ENCODE measurements at places on chromosomes 5 and 9.

GRCh38 chr5:16147179-16147900 is 32.3 kb downstream of the MARCHF11 start:
- DNase-seq: no peak

DNA sequence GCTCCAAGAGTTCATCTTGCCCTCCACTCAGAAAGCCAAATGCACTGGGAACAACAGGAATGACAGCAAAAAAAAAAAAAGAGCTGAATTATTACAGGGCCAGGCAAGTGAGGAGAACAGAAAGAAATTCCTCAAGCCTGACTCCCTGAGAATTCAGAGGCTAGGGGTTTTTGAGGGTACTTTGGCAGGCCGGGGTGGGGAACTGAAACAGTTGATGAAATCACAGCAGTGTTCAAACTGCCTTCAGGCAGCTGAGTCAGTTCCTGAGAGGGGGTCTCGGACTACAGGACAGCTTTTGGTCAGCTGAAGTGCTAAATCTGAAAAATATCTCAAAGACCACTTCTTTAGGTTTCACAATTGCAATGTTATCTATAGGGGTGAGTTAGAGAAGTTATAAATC is 419.4 kb downstream of the SEMA5A start:
- DNase-seq: no peak

DNA sequence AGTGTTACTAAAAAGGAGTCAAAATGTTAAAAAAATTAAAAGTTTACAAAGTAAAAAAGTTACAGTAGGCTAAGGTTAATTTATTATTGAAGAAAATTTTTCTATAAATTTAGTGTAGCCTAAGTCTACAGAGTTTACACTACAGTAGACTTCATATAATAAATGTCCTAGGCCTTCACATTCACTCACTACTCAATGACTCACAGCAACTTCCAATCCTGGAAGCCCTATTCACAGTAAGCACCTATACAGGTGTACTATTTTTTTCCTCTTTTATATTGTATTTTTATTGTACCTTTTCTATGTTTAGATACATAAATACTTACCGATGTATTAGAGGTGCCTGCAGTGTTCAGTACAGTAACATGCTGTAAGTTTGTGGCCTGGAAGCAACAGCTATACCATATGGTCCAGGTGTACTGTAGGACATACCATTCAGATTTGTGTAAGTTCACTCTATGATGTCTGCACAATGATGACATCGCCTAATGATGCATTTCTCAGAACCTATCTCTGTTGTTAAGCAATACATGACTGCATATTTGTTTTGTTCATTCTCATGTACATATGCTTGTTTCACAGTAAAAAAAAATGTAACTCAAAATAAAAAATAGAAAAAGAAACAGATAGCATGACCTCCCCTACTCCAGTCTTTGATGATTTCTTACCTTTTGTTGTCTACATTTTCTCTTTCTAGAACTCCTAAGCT is 64.7 kb downstream of the NR3C1 start:
- DNase-seq: no peak

- no peak for DNase-seq
Observed at GRCh38 chr5:60447488-60447920, 252.5 kb downstream of the DEPDC1B start.

GRCh38 chr5:39396843-39397242 is 27.9 kb downstream of the DAB2 start:
- DNase-seq: no peak

DNA sequence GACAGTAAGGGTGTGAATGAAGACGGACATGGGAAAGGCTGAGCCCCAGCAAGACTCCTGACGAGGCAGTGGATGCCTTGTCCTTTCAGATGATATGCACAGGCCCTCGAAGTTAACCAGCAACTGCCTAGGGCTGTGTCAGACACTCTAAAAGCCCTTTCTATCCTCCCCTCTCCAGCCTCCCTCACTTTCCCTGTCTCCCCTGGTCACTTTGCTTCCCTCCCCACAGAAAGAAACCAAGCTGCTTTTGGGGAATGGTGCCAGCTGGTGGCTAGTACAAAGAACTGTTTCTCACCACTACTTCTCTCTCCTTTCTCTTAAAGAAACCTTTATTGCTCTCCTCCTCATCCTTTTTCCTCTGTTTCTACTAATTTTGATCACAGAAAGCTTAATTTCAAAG is 21.4 kb downstream of the LHFPL2 start:
- DNase-seq: no peak

DNA sequence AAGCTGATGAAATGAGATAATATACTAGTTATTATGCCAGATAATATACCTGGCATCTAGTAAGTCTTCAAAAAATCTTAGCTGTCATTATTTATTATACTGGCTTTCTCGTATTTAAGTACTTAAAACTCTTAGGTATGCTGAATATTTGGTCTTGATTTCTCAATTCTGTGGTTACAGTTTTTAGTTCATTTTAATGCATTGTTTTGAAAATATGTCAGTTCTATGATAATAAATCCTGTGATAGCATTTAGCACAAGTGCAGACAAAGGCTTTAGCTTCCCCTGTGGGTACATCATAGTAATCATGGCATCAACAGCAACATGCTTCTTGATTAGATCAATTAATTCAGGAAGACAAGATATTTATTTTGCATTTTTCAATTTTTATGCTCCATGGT is 133.0 kb downstream of the SMC2 start:
- DNase-seq: no peak

GRCh38 chr5:168096525-168096924 is 194.9 kb upstream of the WWC1 start:
- no peak for DNase-seq

DNA sequence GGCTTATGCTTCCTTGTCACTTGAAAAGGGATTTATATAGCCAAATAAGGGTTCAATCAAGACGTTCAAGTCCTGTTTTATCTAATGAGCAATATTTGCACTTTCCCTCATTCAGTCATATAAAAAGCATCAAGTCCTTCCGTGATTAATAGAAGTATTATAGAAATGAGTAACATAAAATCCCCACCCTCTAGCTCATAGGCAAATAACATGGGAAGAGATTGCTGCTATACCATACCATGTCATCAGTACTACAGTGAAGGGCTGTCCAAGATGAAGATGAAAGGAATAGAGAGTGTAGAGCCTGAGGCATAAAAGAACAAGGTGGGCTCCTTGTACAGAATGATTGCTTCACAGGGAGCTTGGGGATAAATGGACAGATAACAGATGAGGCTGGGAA is 20.4 kb upstream of the PAPPA start:
- DNase-seq: no peak

DNA sequence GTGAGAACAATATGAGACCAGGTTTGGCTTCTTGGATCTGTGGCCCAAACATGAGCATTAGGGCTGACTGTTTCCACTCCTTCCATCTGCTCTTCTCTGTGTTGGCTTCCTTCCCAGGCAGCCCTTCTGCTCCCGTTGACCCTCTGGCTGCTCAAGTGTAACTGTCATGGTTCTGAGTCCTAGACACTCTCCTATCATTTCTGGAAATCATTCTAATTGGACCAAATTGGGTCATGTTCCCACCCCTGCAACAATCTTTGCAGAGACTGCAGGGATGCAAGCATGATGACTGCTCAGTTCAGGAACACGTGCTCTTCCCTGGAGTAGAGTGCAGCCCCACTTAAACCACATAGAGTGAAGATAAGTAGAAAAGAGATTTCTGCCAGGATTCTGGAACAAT is 741.4 kb downstream of the TAF11L14 start:
- DNase-seq: no peak

- DNase-seq: no peak
Observed at GRCh38 chr5:90494043-90494442, 19.4 kb downstream of the POLR3G start.

DNA sequence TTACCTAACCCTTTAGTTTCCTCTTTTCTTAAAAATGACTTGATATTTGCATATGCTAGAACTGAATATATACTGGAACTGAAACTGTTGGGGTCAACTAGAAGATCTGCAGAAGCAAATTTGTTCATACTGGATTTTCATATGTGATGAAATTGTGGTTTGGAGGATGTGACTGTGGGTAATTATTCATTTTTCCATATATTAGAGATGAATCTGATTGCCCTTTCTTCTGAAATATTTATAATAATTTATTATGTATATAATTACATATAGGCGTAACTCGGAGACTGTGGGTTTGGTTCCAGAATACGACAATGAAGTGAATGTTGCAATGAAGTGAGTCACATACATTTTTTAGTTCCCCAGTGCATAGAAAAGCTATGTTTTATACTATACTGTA is 149.1 kb downstream of the ATP10B start:
- DNase-seq: no peak

DNA sequence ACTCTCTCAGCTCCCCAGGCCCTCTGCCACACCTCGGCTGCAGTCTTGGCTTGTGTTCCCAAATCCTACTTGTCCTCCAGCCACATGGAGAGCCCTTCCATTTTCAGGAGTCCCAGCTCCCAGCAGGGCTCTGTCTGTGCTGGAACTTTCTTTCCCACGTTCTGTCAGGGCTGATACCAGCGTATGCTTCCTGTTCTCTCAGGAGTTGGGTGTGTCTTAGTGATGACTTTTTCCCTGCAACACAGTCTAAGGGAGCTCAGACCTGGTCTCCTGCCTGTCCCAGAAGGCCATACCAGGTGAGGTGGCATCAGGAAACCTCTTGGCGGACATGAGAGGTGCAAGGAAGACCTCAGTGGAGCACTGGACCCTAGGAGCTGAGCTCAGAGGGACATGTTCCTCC is 226.5 kb downstream of the HSPA4 start:
- DNase-seq: no peak

DNA sequence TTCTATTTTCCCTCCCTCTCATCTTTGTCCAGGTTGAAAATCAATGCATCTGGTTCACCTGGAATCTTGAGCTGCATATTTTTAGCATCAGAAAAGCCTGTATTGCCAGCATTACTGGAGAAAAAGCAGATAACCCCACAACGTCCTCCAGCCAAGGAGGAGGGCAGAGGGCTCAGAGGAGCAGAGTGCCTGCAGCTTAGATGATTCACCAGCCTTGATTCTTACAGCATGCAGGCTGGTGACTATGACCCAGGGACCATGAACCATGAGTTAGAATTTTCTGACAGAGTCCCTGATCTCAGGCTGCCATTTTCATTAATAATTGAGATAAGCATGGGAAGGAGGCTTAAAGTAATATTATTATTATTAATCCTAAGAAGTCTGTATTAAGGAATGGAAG is 278.2 kb downstream of the BRINP1 start:
- no peak for DNase-seq

DNA sequence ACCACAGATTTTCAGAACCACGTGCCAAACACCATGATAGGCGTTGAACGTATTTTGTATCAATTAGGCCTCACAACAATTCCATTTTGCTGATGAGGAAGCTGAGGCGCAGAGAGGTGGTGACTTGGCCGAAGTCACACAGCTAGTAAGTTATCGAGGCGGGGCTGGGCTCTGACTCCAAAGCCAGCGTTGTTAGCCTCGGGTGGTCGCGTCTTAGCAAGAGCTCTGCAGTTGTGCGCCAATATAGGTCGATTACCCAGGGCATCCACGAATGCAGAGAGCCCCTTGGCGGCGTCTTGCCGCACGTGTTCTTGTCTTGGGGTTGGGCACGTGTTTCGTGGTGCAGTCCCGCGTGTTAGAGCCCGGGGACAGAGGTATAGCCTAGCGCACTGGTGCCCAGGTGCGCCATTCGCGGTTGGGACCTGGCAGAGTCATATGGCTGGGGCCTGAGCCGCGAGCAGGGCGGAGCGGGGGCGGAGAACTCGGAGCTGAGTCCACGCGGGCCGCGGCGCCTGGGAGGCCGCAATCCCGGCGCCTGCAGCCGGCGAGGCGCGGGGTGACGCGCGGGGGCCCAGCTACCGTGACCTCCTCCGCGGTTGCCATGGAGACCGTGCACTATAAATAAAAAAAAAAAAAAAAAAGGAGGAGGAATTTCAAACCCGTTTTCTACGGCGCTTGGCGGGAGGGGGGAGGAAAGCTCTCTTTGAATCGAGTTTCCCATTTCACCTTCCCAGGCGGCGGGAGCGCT is 62.3 kb downstream of the CXXC5 start:
- DNase-seq: peak; percentile 67

DNA sequence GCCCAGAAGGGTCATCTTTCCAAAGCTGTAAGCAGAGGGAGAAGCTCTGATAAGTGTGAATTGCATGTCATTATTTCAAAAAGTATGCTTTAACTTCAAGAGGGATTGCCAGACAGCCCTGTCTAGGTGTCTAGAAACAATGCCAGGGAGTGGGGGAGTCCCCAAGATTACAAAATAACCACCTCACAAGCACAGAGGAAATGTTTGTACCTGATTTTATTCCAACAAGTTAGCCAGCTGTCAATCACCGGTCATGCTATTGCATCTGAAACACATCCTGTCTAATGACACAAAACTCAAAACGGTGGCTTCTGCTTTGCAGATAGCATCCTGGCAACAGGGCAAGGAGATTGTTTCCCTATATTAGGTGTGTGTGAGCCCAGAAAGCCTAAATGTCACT is 154.2 kb upstream of the WWC1 start:
- DNase-seq: no peak

GRCh38 chr5:52809884-52810283 is 22.2 kb downstream of the ITGA1 start:
- DNase-seq: no peak

DNA sequence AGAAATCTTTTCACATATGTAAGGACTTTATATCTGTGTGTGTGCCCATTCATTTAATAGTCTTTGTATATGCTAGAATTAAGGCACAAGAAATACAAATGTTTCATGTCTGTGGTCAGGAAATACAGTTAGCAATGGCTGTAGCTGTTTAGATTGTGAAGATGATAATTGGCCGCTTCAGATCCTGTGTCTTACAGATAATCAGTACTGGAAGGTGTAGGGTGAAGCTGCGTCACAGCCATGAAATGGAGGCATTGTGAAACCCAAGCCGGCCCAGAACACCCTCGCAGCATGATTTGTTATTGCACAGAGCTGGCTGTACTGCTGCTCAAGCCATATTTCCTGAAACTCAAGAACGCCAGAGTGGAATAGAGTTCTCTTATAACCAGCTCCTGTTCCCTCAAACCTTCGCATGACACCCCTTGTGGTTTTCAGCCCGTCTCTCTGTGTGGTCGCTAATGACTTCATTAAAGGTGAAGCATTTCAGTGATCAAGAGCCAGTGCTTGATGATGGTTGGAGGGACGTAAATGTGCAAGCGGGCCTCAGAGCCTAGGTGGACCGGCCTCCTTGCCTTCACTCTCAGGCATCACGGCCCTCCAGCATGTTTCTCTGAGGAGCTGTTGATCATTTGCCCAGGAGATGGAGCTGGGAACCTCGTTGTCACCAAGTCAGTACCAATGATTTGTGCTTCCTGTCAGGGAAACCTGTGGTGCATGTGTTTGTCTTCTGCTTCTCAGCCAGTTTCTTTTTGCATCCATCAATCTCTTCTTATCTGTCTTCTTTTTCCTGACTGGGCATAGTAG is 80.1 kb downstream of the F2RL2 start:
- no peak for DNase-seq

DNA sequence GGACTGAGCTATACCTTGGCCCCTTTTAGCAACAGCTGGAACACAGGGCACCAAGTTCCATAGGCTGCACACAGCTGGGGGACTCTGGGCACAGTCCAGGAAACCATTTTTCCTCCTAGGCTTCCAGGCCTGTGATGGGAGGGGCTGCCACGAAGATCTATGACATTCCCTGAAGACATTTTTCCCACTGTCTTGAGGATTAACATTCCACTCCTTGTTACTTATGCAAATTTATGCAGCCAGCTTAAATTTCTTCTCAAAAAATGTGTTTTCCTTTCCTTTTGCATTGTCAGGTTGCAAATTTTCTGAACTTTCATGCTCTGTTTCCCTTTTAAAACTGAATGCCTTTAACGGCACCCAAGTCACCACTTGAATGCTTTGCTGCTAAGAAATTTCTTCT is 580.1 kb upstream of the FTMT start:
- no peak for DNase-seq
